ENCODE measurements at places on chromosomes 2 and 18.
A peak's percentile ranks its signal among the peaks of the same experiment; 100 is the strongest.

- peak; percentile 66 for DNase-seq
These were observed 968 bp upstream of the RALBP1 start for GRCh38 chr18:9474108-9474982.

GRCh38 chr2:190547886-190548285 is 13.4 kb upstream of the NEMP2 start:
- DNase-seq, result no peak

GRCh38 chr2:155377931-155378444 is 679.5 kb downstream of the KCNJ3 start:
- no peak for DNase-seq

GRCh38 chr2:218272531-218273212 is 2.4 kb downstream of the PNKD start:
- DNase-seq, result peak; percentile 30
